ENCODE measurements at places on chromosomes 4 and X.

DNA sequence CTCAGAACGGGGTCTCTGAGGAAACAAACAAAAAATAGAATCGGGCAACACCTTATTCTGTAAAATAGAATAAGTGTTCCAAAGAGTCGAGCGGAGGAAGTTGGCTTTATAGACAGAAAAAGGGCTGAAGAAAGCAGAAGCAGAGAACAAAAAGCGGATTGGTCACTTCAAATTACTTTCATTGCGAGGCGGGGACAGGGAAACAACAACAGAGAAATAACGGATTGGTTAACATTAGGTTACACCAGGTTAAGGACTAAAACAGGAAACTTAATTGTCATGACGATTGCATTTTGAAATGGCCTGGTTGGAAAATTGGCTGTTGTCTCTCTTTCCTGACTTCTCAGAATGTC is 433 bp upstream of the COQ2 start:
- no peak for DNase-seq

- DNase-seq = no peak
Observed at GRCh38 chr4:177640864-177641263, 198.6 kb upstream of the AGA start.

- no peak for DNase-seq
Observed at GRCh38 chrX:44224760-44225159, 118.7 kb downstream of the EFHC2 start.

GRCh38 chr4:138320030-138320429 is 77.9 kb upstream of the SLC7A11 start:
- no peak for DNase-seq

- no peak for DNase-seq
Observed at GRCh38 chr4:136741468-136741867, 790.8 kb downstream of the PCDH18 start.

DNA sequence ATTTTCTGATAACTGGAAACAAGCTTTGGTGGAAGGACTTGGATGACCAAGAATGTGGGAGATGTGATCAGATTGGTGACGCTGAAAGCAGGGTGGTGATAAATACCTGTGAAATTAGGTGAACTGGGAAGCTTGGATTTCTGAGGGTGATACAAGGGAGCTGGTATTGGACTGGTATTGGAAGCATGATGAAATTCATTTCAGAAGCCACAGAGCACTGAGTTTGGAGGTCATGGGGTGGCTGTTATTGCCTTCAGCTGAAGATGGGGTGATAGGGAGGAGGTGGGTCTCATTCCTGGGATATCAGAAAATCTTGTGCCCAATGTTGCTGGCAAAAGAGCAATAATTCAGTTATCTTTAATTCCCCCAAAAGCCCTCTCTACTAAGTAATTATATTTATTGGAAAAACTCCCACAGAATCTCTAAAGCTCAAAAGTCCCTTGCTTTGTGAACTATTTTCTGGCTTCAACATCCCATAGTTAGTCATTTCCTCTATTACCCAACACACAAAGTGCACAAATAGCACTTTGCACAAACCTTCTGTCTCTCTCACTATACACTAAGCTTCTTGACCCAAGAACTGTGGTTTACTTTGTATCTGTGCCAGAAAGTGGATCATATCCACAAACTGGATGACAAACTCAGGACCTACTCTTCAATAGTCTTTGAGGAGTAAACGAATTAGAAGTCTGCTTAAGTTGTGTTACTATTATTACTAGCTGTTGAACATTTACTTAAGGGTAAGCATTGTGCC is 23.1 kb upstream of the CAMK2D start:
- no peak for DNase-seq

- no peak for DNase-seq
Observed at GRCh38 chr4:105785792-105786191, 77.2 kb downstream of the GSTCD start.

- DNase-seq = no peak
Observed at GRCh38 chr4:1244081-1244977, 4.6 kb downstream of the CTBP1 start.

DNA sequence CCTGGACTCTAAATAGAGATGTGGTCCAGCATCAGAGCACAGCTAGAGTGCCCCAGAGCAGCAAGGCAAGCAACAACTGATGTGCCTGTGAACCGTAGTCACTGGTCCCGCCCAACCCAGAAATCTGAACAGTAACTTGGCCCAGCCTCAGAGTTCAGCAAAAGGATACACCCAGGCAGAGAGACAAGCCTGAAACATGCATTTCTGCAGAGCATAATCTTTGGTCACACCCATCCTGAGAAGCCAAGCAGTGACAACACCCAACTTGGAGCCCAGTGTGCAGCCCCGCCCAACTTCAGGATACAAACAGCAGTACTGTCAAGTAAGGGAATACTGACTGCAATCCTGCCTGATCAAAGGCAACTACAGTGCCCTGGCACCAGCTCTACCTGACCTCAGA is 78.9 kb downstream of the CCDC160 start:
- DNase-seq = no peak

GRCh38 chrX:37896511-37896890 is 49.1 kb upstream of the DYNLT3 start:
- no peak for DNase-seq

GRCh38 chr4:120850018-120850599 is 72.4 kb downstream of the PRDM5 start:
- DNase-seq = no peak

GRCh38 chrX:11437642-11438379 is 144.6 kb downstream of the AMELX start:
- DNase-seq = no peak

- no peak for DNase-seq
Observed at GRCh38 chr4:17482716-17483115, 29.2 kb downstream of the QDPR start.

- no peak for DNase-seq
Observed at GRCh38 chr4:39118034-39118658, 56.1 kb downstream of the KLHL5 start.

- no peak for DNase-seq
Observed at GRCh38 chr4:95017305-95018064, 259.7 kb downstream of the BMPR1B start.

DNA sequence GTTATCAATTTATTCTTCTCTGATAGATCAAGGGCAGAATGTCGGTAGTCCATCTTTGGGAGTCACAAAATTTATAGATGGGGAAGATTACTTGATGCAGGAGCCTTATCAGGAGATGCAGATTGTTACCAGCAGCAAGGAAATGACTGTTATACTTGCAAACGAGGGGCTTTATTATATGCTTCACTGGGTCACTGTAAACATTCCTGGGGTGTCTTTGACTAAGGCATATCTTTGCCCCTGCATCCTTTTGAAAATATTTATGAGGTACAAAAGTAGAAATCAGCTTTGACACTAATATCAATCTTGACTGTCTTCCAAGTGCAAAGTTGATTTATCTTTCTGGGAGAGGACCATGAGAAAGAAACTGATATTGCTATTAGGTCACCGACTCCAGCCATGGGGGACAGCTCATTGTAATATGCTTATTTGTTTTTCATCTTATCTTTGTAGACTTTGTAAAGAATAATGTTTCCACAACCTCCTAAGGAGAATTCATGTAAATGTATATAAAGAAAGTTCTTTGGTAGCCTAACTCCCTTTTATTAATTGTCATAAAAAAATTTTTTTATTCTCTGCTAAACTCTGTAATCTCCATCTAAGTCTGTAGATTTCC is 177.3 kb upstream of the EMCN start:
- DNase-seq = no peak

GRCh38 chr4:105520819-105521790 is 31.3 kb upstream of the ARHGEF38 start:
- DNase-seq = no peak

- no peak for DNase-seq
Observed at GRCh38 chr4:92381616-92382015, 77.8 kb downstream of the GRID2 start.

DNA sequence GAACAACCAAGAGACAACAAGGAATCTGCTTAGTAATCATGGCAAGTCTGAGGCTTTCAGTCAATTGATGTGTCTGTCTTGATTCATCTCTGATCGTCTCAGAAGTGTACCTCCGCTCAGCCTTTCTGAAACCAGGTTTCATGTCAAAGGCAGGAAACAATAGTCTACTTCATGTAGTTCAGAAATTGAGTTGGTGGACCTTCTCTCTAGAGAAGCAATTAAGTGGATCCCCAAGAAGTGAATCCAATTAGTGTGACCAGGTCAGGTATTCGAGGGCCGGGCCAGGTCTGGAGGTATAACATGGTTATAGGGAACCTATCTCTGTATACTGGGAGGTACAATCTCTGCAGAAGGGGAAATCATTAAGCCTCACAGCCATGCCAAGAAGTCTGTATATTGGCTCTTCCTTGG is 32.0 kb downstream of the DAPP1 start:
- no peak for DNase-seq

DNA sequence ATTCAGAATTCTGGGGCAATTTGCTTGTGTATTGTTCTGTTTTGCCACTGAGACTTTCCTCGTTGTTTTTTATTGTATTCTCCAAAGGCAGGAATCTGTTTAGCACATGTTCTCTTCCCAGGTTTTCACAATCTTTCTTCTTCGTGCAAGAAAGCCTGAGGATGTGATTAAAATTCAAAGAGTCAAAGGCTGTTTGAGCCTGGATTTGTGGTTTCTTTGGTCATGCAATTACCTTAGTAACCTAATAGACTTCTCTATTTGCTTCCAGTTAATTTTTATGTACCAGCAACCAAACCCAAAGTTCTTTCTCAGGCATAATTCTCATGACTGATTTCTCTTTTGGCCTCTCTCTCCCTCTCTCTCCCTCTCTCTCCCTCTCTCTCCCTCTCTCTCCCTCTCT is 1420.1 kb upstream of the TENM3 start:
- no peak for DNase-seq

DNA sequence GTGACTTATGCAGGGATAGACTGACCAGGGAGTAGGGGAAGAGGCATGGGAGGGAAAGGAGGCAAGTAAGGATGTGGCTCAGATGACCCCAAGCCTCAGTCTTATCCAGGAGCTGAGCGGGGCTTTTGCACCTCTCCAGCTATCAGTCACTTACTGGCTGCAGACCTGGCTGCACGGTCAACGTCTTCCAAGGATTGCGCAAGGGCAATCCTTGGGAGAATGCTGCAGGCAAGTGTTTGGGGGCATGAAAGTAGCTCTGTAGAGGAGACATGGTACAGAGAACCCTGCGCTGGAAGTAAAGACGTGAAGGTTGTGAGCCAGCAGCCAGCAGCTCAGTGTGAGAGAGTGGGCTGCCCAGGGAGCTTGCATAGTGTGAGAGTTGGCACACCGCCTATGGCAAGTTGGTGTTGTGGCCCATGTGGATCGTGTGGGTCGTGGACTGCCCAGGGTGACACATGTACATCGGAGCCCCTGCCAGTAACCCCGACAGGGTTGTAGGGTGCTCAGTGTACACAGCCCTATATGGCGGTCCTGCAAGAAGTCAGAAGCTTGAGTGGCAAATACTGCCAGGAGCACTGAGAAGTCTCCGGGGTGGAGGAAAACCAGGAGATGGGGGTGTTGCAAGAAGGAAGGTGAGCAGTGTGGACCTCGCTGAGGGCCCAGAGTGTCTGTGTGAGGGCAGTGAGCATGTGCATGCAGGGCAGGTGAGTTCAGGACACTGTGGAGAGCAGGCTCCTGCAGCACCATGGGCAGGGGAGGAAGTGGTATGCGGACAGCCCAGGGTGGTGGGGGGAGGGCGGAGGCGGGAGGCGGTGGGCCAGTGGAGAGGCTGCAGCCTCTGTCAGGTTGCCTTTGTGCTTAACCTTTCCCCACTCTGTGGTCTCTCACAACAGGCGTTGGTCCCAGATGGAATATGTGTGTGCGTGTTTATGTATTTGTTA is 50.9 kb downstream of the KIT start:
- DNase-seq = no peak

DNA sequence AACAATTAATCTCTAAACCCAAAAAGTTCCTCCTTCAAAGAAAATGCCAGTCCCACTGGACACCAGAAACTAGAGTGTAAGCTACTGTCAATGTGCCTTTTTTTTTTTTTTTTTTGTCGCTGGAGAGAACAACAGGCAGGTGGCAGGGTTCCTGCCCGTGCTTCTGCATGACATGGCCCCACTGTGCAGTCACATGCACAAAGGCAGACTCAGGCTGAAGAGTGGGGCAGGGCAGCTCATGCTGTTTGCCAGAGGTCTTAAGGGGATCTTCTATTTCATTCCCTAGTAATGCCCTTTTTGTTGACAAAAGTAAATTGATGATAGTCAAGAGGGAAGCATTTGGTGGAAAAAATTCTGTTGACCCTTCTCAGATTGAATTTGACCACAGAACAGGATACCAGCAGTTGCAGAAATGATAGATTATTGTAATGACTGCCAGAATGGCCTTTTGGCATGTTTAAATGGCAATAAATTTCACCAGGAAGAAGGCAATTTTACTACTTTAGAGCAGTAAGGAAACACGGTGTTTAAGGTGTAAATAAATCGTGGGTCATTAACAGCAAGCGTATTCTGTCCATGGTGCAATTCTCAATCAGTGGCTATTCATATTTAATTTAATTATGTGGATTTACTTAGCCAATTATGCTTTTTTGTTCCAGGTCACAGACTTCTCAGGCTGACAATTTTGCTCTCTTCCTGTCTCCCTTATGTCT is 80.9 kb downstream of the NKX6-1 start:
- peak; percentile 42 for DNase-seq

DNA sequence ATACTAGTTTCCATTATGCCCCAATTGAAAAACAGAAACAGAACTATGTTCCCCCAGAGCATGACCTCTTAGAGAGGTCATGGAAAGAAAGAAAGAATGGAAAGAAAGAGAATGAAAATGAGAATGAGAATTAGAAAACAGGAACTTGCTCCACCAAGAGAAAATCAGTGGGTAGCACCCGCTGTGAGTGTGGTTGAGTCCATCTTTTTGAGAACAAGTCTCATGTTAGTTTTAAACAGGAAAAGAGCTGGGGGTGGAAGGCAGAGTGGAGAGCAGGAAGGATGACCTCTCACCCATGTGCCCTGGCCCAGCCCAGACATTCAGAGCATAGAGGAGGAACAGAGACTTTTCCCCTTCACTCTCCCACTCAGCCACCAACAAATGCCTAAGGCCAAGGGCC is 4.9 kb downstream of the GSX2 start:
- no peak for DNase-seq

DNA sequence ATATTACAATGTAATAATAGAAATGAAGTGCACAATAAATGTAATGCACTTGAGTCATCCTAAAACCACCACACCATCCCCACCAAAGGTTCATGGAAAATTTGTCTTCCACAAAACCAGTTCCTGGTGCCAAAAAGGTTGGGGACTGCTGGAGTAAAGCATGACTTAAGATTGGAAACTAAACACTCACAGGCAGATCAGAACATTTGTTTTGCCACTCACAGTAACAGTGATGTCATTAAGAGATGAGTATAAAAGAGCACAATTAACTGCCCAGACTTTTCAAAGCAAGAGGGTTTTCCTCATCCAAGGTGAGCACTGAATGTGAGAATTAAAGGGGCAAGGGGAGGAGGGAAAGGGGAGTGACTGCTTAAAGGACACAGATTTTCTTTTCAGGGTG is 35.6 kb downstream of the MAP7D3 start:
- no peak for DNase-seq

GRCh38 chr4:176792326-176793059 is at the start of gene VEGFC:
Gene VEGFC, minus strand, starts transcription at chr4:176792922. Its CDS starts 611 bp downstream, at chr4:176792311.
- DNase-seq = peak; percentile 3

- DNase-seq = no peak
Observed at GRCh38 chr4:147361726-147362125, 119.2 kb upstream of the EDNRA start.

- no peak for DNase-seq
Observed at GRCh38 chr4:172997856-172998255, 170.8 kb upstream of the GALNT7 start.

Data from NCI-H2107 (cell line).